NCI-H774 (cell line): ENCODE measurements at places on chromosomes 2 and 18.

GRCh38 chr2:39361511-39361910 is 75.6 kb downstream of the MAP4K3 start:
- no peak for DNase-seq

DNA sequence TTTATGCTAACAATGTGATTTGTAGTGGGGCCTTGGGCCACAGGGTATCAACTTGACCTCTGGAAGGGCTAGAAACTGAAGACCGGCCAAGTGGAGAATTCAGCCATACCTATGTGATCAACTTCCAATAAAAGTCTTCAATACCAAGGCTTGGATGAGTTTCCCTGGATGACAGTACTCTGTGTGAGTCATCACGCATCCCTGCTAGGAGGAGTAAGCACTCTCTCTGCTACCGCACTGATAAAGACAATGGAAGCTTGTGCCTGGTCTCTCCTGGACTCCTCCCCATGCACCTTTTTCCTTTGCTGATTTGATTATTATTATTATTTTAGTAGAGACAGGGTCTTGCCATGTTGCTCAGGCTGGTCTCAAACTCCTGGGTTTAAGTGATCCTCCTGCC is 58.1 kb downstream of the SKA1 start:
- DNase-seq: no peak

GRCh38 chr18:51135795-51136194 is 61.7 kb downstream of the MEX3C start:
- no peak for DNase-seq

GRCh38 chr2:32136097-32136496 is 29.6 kb upstream of the SLC30A6 start:
- no peak for DNase-seq

DNA sequence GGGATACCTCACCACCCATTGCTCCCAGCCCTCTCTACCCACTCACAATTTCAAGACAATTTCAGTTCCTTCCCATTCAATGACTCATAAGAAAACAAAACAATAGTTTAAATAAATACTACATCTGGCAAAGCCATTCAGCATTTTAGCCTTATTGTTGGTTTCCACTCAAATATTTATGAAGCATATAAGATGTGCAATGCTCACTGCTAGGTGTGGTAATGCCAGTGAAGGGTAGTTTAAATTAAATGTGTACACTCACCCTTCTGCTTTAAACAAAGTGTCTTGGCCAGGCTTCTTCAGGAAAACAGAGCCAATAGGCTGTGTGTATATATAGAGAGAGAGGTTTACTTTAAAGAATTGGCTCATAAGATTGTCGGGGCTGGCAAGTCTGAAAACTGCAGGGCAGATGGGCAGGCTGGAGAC is 37.0 kb downstream of the INO80C start:
- no peak for DNase-seq

DNA sequence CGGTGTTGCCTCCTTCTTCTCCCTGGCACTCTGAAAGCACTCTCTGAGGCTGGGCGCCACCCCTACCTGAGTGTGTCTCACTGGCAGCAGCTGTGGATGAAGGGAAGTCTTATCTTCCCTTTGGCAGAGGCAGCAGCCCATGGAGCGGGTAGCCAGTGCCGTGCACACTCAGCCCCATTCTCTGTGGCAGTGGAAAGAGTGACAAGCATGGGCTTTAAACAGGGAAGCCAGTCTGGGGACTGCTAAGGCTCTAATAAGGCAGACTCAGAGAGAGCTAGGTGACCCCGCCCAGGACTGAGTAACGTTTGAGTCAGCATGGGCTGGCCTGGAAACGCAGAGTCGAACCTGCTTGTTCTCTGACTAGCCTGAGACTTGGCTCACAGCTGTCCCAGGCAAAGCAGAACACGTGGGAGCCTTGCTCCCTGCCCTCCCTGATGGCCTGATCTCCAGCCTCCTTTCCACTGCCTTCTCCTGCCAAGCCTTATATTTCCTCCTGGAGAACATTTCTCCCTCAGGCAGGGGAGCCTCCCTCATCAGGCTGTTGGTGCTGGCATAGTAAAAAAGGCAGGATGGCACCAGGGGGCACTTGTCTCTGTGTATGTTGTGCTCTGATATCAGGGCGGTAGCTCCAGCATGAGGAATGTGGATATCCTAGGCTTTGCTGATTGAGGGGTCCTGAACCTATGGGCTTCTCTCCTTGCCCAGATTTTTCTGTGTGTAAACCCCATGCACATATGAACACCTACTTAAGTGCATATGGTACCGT is 93.9 kb upstream of the LGALSL start:
- DNase-seq: no peak

GRCh38 chr2:52082646-52083045 is 1050.7 kb upstream of the NRXN1 start:
- DNase-seq: no peak

GRCh38 chr2:133012847-133013734 is 343.1 kb upstream of the LYPD1 start:
- DNase-seq: no peak

DNA sequence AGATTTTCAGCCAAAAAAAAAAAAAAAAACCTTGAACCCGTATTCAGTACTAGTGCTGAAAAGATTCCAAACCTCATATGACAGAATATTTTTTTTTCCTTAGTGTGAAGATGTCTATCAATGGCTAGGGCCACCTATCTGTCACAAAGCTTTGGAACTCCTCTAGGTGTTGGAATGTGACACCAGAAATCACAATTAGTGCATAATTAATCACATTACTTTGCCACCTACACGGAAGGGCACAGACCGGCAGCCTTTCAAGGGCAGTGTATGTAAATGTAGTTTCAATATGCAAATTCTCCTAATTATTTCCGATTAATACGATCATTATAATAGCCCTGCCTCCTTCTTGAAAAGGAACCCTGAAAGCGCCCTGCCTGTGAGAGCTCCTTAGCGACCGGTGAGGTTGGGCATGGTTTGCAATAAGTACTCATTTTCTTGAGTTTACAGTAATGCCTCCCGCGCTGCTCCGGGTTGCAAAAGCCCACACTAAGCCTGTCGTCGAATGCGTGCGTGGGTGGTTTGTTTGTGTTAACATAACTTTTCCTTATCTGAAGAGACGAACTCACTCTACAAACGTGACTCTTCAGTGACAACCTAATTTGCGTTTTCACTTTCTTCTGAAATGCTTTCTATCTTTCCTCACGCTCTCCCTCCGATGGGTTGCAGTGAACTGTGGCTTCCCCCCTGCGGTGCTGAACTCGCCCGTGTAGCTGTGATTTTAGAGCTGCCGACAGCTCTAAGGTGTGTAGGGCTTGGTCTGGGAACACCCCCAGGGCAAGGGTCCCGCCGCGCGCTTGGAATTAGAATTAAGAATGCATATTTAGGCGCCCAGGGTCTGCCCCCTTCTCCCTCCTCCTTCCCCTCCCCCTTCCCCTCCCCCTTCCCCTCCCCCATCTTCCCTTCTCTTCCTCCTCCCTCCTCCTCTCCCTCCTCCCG is 765 bp upstream of the ID2 start:
- DNase-seq: peak; percentile 65

DNA sequence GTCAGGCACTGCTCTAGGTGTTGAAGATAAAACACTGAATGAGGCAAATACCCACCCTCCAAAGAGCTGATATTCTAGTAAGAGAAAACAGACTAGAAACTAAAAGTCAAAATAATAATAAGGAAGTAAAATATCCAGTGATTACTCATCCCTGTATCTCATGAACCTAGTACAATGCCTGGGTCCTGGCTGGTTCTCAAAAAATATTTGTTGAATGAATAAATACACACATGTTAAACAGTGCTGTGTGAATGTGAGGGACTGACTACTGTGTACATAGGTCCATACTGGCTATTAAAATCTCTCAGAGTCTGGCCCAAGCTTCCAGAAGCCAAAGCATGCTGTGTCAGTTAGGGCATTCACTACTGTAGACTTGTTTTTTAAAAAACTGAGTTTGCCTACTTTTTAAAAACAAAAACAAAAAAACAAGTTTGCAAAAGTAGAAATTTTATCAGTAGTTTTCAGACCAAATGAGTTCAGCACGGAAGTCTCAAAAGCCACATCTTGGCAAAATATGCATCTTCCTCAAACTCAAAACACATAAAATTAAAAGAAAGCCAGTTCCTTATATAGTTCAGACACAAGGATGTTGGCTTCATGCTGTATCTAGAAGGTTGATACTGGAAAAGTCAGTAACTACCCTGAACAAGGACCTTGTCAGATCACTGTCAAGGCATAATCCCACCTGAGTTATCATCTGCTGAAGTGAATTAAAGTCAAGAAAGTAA is 136.2 kb downstream of the THADA start:
- no peak for DNase-seq

- no peak for DNase-seq
These were observed 25.5 kb downstream of the TANC1 start for GRCh38 chr2:158993721-158994587.

DNA sequence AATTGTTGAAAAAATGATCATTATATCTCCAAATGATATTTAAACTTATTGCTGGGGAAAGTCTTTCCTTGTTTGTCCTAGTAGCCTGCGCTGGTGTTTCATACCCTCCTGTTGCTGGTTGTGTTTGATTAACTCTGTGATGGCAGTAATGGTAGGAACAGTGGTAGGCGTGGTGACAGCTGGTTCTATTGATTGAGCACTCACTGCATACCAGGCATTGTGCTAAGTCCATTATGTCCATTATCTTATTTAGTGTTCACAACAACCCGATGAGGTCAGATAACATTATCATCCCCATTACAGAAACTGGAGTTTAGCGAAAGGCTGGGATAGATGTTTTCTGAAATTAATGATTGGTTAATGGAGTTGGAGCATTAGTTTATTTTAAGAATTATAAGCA is 77.8 kb upstream of the STON1 start:
- peak; percentile 75 for DNase-seq

DNA sequence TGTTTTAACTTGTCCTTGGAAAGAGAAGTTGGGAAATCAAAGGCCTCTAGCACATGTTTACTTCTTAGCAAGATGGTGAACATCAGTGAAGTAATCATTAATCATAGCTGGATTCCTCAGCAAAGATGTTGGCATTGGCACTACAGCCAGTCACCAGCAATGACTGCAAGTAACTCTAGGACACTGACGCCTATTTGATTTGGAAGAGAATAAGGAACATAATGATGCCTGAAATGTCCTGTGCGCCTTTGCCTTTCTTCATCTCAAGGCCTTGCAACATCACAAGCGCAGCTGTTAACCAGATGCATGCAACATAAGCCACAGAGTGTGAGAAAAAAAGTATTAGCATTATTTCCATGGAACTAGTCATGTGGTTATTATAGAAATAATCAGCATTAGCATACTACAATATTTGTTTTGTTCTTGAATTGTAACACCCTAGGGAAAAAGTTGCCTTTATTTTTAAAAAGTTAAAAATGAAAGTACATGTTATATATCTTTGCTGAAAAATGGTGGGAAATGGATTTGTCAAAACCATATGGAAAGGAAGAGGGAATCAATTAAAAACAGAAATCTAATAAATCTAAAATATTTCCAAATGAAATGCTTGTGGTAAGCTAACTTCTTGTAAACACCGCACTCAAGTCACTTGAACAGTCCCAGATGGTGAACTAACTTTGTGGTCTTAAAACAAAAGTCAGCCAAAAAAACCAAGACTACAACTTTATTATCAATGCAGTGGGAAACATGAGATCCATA is 55.6 kb downstream of the THADA start:
- DNase-seq: no peak

GRCh38 chr2:101188683-101189405 is 37.7 kb upstream of the TBC1D8 start:
- DNase-seq: no peak

DNA sequence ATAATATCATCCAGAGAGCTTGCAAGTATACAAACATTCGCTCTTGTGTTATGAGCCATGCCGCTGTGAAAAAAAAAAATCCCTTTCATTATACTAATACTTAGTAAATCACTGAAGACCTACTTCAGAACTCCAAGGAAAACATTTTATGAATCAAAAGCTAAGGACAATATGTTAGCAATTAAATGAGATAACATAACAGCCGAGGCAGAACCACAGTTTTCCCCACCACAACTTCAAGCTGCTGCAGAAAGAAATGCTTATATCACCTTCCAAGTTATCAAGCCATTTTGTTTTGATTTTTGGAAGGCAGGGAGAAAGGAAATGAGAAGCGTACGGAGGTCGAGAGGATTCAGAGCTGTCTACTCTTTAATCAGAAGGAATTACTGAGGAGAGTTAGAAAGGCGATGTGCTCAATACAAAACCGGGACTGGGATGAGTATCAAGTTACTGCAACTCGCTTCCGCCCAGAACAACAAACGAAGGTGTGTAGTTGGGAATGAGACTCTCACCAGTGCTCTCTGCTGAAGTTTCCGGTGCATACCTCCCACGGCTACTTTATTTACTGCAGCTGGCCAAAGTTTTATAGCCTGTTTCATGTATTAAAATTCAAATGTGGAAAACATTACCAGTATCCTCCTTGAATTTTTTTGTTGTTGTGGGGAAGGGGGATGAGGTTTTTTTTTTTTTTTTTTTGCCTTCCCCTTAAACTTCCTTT is 292.2 kb upstream of the CCDC68 start:
- DNase-seq: no peak

DNA sequence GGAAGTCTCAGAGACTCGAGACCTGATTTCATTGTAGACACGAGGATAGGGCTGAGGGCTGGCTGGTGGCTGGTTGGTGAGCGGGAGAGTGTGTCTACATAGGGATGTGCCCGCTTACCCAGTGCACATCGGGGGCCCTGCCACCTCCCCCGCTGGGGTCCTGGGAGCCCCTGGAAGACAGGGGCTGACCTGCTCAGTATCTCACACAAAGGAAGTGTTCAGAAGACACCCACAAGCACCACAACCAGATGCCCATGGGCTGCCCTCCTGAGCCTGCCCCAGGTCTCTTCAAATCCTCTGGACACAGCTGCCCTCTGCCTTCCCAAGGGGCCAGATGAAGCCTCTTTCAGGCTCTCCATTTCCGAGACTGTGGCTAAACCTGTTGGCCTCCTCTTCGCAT is 43.1 kb downstream of the MYCN start:
- DNase-seq: no peak

DNA sequence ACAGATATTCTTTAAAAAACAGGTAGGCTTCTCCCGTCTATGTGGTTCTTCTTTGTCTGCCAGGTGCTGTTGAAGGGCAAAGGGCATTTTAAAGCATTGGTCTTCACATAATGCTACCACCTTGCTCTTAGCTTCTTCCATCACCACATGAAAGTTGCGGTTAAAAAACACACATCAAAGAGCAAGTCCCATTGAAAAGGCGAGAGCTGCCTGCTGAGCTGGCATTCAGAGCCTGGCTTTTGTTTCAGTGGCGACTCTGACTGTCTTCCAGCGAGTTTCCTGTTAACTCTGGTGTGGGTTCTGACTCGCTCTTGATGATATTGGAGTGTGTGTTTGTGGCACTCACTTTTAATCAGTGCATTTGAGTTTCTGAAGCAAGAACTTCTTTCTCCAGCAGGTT is 624.9 kb upstream of the FANCL start:
- DNase-seq: no peak

- DNase-seq: peak; percentile 48
These were observed 91.8 kb downstream of the ACVR1 start for GRCh38 chr2:157784169-157784822.
